Cortex of kidney (tissue), 1 donor: ENCODE measurements at places on chromosomes 6 and 20.

DNA sequence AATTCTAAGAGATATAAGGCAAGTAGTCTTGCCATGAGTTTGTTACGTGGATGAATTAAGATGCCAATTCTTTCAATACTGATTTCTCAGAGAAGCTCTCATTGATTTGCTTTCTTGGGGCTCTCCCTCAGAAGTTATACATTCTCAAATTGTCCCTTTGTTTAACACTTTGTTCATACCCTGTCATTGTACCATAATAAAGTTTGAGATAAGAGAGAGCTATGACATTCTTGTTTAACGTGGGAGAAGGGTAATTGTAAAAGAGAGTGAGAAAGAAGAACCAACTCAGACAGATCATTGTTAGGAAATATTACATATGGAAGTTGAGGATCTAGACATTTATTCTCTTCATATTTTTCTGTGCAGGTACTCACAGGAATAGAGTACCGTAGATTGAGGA is 19.1 kb downstream of the ACSS2 start:
- no peak for DNase-seq

DNA sequence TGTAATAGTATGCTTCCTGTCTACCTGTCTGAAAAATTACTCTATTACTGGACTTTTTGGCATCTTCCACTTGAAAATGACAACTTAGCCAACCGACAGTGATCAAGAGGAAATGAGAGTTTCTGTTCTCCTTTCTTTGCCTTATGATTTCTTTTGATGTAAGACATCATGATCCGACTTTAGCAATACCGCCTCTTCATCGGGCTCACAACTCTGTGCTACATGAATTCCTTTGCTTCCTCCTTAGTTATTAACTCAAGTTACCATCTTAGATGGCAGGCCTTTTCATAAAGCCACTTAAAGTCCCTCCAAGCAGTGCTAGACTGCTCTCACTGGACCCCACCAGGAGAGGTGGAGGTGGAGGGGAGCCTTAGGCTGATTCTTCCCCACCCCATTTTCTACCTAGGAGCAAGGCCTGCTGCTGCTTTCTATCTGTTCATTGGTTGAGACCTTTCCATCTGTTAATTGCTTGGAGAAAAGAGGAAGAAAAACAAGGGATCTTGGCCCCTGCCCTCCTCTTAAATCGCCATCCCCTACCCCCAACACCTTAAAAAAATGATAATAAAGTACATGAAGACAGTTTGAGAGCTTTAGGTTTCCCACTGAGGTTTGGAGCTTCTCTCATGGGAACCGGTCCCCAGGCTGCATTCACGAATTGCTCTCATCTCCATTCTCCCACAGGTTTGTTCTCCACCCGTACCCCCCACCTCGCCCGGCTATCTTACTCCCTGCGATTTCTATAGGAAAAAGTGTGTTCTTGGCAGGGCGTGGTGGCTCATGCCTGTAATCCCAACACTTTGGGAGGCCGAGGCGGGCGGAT is 21.6 kb upstream of the MCM3 start:
- DNase-seq: no peak

- no peak for DNase-seq
Observed at GRCh38 chr6:42279966-42280629, 62.4 kb upstream of the MRPS10 start.

DNA sequence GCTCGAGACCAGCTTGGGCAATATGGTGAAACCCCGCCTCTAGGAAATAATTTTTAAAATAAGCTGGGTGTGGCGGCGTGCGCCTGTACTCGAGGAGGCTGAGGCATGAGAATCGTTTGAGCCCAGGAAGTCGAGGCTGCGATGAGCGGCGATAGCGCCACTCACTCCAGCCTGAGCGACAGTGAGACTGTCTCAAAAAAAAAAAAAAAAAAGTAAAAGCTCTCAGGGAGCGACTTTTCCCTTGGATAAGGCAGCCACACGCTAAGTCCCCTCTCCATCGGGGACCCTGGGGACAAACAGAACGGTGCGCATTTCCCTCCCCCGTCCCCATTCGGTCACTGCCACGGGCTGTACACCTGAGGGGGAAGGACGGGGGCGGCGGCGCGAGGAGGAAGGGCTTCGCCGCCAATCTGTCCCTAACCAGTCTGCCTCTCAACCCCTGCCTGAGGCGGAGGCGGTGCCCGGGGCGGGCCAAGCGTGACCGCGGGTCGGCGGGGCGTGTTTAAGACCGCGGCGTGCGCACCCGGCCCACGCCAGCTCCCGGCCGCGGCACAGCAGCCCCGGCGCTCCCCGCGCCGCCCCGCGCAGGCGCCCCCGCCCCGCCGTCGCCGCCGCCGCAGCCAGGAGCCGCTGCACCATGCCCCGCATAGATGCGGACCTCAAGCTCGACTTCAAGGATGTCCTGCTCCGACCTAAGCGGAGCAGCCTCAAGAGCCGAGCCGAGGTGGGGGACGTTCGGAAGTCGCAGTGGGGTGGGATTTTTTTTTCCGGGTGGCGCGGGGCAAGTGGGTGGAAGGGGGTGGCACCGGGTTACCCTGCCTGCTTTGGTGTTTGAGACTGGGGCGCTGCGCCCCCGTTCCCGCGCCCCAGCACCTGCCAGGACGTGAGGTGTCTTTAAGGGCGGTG is at the start of gene GMPR:
Gene GMPR, plus strand, starts transcription at position 531 of the 906 bp plus-strand sequence. Its CDS starts 107 bp downstream, at position 638.
- peak; percentile 9 for DNase-seq

DNA sequence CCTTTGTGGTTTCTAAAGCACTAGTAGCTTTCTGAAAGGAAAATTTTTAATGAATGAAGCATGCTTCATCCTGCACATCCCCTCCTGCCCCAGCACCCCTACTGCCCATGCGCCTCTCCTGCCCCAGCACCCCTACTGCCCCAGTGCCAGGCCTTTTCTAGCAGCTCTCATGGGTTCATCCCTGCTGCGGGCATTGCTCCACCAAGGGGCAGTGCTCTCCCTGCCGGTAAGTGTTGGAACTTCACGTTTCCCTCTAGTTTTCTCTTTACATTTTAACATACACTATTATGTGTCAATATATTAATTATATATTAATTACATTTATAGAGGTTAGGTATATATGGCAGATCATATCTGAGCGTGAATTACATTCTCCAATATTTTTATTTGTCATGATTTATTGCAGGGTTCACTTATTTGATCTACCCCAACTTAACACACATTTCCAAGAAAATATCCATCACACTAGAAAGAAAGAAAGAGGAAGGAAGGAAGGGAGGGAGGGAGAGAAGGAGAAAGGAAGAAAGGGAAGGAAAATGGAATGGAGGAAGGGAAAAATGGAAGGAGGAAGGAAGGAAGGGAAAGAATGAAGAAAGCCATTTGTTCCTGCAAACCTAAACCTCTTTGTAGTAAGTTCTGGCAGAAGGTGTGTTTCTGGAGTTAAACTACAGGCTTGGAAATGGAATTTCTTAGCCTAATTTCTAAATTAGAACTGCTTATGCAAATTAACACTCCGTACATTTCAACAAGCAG is 46.8 kb downstream of the CEP43 start:
- DNase-seq: no peak

GRCh38 chr20:1130847-1131246 is 12.4 kb downstream of the PSMF1 start:
- no peak for DNase-seq

DNA sequence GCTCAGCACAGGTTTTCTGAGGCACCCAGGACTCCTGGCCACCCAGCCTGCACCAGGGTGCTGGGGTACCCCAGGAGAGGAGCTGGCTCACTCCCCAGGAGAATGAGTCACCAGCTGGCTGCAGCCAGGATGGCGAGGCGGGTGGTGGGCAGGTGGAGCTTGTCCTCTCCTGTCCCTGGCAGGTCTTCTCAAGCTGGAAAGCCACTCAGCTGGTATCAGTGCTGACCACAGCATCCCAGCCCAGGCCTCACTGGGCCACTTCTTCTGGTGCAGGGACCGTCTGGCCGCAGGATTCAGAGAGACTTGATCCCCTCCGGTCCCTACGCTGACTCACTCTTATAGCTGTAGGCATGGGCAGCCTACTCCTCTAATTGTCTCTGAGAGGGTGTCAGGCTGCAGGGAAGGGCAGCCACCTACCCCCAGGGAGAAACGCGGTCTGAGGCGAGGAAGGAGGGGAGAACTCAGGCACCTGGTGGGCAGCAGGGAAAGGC is 22.2 kb downstream of the TFEB start:
- no peak for DNase-seq

DNA sequence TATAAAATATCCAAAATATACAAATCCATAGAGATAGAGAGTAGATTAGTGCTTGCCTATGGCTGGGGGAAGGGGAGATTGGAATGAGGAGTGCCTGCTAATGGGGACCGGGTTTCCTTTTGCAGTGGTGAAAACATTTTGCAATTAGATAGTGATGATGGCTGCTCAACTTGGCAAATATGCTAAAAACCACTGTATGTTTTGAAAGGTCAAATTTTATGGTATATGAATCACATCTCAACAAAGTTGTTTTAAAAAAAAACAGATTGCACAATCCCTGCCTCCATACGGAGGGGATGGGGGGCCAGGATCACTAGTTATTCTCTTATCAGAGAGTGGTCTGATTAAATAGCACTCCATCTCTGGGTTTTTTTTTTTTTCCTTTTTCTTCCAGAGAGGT is 76.9 kb upstream of the RIPOR2 start:
- DNase-seq: no peak

GRCh38 chr20:56527521-56527920 is 3.0 kb downstream of the FAM209A start:
- DNase-seq: no peak

DNA sequence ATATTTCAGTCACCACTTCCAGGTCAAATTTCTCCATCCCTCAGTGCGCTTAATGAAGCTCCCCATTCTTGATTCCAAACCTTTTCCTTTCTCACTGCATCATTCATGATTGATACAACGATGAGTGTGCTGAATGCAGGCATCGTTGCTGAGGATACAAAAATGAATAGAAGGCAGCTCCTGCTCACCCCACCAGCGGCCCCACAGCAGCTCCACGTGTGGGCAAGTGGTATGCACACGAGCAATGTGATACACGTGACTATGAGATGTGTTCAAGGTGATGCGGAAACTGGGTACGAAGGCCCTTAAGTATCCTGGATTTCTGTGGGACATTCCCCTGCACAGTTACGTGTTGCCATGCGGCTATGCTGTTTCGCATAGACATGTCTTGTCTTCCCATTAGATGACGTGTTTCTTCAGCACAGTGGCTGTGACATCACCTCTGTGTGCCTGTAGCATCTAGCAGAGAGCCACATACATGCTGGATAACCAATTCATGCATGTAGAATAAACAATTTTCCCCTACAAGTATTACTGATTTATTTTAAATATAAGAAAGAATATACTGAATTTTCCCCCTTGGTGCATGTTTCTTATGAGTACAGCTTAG is 260.5 kb upstream of the AGPAT4 start:
- DNase-seq: no peak

- no peak for DNase-seq
Observed at GRCh38 chr6:55443238-55444134, 116.2 kb downstream of the GFRAL start.

DNA sequence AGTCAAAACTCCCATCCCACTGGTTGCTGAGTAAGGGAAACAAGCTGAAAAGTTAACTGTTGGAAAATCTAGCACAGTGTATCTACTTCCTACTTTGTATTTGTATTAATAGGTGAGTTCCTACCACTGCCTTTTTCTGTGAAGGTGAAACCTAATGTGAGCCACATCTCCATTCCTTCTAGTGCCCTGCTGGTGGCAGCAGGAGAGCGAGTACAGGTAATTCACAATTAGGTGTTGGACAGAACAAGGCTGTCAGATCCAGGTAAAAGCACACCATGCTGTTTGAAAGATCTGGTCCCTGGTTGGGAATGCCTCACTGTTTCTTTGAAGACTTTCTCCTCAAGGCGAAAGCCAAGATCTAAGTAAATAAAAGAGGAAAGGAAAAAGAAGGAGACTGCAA is 528.4 kb downstream of the PKHD1 start:
- DNase-seq: no peak

DNA sequence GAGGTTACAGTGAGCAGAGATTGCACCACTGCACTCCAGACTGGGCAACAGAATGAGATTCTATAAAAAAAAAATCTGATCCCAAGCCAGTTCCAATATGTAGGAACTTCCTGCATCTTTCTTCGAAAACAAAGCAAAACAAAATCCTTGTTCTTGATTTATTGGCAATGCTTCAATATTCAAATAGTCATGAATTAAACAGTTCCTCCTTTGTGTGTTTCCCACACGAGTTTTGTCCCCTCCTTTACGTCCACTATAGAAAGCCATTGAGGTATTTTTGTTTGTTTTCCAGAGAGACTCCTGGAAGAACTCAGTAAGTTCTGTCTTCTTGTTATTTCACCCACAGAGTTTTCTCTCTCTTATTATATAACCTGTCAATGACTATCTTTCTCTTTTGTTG is 7.6 kb downstream of the BTN1A1 start:
- DNase-seq: no peak

DNA sequence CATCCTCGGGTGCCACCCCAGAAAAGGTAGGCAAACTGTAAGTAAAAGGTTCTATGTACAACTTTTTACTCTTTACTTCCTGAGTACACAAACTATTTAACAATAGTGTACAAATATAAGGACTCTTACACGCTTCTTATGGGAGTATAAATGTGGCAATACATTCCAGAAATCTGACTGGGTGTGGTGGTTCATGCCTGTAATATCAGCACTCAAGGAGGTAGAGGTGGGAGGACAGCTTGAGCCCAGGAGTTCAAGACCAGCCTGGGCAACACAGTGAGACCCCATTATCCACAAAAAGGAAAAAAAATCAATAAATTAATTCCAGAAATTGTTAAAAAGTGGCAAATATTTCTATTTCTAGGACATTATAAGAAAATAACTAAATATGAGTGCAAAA is 48.9 kb downstream of the PIGU start:
- no peak for DNase-seq

DNA sequence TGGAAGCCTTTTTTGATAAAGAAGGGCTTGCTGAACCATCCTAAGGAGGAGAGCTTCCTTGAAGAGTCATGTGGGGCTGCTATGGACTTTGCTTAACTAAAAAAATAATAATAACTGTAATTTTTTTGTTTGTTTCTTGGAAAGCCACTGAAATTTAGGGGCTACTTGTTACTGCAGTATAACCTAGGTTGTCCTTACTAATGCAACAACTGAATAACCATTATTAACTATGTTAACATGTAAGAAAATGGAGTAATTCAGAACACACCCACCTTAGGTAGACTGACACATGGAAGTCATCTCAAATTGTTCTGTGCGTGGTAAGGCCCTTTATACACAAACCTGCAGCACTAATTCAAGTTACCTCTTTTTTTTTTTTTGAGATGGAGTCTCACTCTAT is 90.9 kb upstream of the SOX4 start:
- DNase-seq: no peak

DNA sequence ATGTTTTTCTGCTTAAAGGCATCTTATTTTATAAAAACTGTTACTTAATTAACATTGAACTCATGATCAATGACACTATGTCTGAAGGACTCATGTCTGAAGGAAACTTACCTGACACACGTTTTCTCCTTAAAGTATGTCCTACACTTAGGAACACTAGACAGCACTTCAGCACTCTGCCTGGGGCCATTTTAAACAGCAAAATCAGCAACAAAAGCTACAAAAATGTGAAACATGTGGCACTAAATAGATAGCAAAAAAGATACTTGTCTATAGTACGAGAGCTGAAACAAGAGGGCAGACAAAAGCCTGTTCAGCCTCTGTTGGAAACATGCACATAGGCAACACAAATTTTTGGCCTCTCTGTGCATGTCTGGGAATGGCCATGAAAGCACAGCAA is 93.5 kb upstream of the TMEM30A start:
- no peak for DNase-seq

- DNase-seq: no peak
Observed at GRCh38 chr20:22984008-22984407, 51.1 kb upstream of the SSTR4 start.
